ENCODE measurements at places on chromosomes 4 and X.

- DNase-seq = no peak
Measured at GRCh38 chr4:57945298-57945697, 835.1 kb upstream of the IGFBP7 start.

- no peak for DNase-seq
Measured at GRCh38 chr4:8745826-8746225, 125.8 kb downstream of the HMX1 start.

- DNase-seq = no peak
Measured at GRCh38 chrX:76366972-76367371, 60.5 kb upstream of the MAGEE1 start.

DNA sequence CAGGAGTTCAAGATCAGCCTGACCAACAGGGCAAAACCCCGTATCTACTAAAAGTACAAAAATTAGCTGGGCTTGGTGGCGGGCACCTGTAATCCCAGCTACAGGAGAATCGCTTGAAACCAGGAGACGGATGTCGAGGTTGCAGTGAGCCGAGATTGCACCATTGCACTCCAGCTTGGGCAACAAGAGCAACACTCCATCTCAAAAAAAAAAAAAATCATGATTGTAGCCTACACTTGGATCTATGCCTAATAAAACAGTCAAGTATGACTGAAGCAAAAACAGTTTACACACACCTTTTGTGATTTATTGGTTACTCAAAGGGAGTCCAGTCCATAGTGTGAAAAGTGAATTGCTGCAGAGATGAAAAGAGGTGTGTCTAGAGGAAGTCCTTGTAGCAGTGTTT is 34.7 kb upstream of the TASL start:
- DNase-seq = no peak

DNA sequence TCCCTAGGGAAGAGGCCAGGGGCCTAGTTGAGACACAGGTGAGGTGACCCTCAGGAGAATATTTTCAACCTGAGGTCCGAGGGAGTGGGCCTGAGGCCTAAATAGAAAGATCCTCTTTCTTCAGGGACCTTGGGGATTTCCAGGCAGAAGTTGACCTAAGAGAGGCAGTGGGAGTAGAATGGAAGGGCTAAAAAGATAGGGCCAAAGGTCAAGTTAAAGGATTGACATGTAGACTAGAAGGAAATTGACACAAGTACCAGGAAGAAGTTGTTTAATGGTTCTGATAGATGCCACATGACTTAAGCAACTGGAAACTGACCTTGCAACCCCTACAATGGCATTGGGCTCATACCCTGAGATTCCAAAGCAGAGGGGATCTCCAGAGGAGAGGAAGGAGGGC is 76.9 kb downstream of the SHROOM3 start:
- no peak for DNase-seq

- DNase-seq = peak; percentile 62
Measured at GRCh38 chrX:54358424-54359211, 772 bp upstream of the WNK3 start.

- DNase-seq = no peak
Measured at GRCh38 chr4:137541876-137542646, 9.8 kb upstream of the PCDH18 start.

- DNase-seq = peak; percentile 46
Measured at GRCh38 chrX:65690057-65690855, 22.8 kb downstream of the MSN start.

DNA sequence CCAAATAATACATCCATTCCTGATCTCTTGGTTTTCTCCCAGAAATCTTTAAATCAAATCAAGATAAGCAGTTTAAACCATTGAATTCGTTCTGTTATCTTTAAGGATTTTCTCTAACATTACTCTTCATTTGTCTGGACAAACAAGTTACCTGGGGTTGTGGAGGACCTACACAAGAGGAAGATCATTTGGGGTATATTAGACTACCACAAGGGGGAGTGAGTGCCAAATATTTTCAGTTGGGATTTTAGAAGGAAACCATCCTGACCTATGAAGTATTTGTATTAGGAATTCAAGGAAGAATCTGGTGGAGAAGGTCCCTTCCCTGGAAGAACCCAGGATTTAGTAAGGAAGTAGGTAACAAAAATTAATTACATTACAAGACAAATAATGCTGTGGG is 12.0 kb upstream of the DCHS2 start:
- peak; percentile 32 for DNase-seq

- peak; percentile 70 for DNase-seq
Measured at GRCh38 chr4:184573701-184574100, 75.5 kb downstream of the CASP3 start.

- no peak for DNase-seq
Measured at GRCh38 chrX:71671043-71671780, 3.9 kb downstream of the LOC101059915 start.

GRCh38 chrX:34332334-34332733 is 200.2 kb upstream of the FAM47A start:
- DNase-seq = peak; percentile 0

Data from cardiac fibroblast (primary cell).